ENCODE measurements at places on chromosomes 5 and 9.

DNA sequence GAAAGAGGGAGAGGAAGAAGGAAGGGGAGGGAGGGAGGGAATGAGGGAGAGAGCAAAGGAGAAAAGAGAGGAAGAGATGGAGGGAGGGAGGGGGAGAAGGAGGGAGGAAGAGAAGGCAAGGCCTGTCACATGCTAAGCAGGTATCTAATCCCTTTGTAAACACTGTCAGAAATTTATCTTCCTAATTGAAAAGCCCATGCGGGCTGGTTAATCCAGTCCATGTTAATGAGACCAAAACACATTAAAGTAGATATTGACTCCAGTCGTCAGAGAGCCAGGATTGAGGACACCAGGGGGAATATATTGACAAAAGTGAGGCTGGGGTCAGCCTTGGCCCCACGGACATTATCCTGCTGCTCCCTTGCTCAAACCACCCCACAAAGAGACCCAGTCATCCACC is 37.4 kb upstream of the ALDH1B1 start:
- peak; percentile 90 for DNase-seq

DNA sequence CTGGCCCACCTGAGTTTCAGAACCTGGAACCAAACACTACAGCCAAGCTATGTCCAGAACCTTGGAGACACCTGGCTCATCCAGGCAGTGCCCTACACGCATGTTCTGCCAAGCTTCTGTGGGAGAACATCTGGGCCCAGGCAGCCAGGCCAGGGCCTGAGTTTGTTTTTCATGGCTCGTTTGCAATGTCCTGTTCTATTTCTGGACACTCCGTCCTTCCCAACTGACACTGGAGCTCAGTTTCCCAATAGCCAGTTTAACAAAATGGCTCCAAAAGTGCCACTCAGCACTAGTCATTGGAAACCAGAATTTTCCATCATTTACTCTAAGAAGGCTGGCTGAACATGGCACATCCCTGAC is 38.6 kb downstream of the SH3RF2 start:
- no peak for DNase-seq

DNA sequence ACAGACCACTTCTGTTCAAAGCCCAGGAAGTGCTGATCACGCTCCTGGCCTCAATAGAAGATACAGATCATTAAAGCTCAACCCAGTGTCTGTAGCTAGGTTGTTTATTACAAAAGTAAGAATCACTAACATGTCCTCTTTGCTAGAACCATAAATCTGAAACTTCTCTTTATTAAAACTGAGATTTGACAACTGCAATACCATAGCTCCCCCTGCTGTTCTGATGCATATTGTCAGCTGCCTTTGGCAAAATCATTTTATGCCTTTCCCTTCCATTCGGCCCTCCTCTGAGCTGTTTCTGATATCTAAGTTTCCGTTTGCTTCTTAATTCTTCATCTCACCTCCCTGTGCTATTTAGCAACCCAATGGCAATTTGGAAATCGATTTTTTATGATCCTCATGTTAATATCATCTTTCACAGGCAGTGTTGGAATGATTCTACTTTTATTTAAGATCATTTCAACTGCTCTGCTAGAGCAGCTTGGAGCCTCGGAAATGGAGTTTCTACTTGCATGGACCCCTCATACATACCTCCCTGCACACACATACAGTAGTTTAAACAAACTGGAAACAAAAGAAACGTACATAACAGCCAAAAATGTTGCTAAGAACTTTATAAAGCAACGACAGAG is 998.8 kb downstream of the MAT2B start:
- DNase-seq = peak; percentile 69

DNA sequence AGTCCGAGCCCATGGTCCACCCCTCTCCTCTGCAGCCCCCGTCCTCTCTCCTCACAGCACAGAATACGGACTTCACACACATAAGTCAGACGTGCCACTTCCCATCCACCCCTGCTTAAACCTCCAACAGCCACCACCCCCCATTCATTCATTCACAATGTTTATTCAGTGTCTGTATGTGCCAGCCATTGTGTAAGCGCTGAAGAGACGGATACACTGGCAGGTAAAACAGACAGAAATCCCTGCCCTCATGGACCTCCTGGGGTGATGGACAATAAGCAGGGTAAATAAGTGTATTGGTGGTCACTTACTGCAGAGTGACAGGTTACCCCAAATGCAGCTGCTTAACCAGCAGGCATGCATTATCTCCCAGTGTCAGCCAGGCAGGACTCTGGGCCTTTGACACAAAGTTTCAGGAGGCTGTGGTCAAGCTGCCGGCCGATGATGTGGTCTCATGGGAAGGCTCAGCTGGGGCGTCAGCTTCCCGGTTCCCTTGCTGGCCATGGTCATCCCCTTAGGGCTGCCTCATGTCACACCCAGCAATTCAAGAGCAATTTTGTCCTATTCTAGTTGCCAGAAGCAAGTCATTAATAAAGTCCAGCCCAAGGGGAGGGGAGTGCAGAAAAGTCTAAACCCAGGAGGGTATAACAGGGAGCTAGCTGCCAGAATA is 1.8 kb upstream of the PAXX start:
- no peak for DNase-seq

- no peak for DNase-seq
Observed at GRCh38 chr9:127426756-127427155, 2.6 kb downstream of the ZNF79 start.

- DNase-seq = peak; percentile 49
Observed at GRCh38 chr9:15512889-15513288, 2.1 kb upstream of the PSIP1 start.

DNA sequence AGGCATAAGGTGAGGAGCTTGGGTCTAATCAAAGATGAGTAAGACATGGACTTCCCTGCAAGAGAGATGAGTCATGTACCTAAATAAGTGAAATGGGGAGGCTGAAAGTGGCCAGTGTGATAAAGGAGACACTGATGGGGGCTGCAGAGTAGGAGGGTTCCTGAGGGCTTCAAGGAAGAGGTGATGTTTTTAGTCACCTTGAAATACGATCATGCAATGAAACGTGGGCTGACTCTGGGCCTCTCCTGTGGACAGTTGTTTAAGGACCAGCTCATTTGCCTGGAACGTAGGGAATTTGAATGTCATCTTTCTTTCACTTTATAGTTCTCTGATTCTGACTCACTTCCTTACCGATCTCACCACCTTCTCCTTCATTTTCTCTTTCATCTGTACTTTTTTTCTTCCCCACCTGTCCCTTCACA is 49.6 kb upstream of the CPLX2 start:
- no peak for DNase-seq

GRCh38 chr5:133861161-133861737 is 107.2 kb downstream of the C5orf15 start:
- no peak for DNase-seq

GRCh38 chr9:137575716-137576411 is 2.9 kb downstream of the DPH7 start:
- DNase-seq = no peak

- DNase-seq = no peak
Observed at GRCh38 chr9:16675131-16675530, 195.3 kb downstream of the BNC2 start.

DNA sequence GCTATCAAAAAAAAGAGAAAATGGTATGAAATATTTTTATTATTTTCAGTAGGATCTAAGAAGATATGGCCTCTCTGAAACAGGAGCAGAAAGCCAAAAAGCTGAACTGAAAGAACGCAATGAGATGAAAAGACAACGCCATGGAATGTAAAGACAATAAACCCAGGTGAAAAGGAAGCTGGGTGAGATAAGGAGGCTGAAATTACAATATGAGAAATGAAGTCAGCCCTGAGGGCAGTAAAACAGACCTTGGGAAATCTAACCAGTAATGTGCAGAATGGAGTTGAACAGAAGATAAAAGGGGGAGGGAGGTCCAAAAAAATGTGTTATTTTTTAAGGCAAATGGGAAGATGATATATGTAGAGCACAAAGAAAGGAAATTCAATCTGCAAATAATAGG is 265.3 kb downstream of the ENC1 start:
- no peak for DNase-seq

GRCh38 chr9:89777544-89777943 is 172.7 kb downstream of the GADD45G start:
- no peak for DNase-seq

DNA sequence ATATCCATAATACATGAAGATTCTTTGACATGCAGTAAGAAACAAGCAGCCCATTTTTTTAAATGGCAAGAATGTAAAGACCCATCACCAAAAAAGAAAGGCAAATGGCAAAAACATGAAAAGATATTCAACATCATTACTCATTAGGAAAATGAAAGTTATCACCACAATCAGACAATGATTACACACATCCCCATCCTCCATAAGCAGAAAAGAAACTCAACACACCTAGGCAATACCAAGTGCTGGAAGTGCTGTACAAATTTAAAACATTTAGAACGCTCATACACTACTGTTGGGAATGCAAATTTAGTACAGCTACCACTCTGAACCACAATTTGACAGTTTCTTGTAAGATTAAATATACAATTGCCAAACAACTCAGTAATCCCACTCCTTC is 466.7 kb downstream of the ACTL7B start:
- DNase-seq = no peak

DNA sequence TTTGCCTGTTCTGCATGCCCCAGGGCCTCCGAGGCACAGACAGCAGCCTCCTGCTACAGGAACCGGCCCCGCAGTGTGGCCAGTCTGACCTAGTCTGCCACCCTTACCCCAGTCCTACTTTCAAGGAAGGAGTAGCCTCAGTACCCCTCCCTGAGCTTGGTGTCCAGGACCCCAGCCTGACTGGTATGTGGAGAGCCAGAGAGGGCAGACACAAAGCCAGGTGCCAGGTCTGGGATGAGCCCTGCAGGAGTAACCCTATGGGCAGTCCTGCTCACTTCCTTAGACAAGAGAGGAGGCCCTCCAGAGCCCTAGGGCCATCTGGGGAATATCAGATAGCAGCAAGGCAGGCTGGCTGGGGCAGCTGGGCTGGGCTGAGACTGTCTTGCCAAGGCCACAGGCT is 67.8 kb downstream of the NRG2 start:
- peak; percentile 33 for DNase-seq

- DNase-seq = peak; percentile 71
Observed at GRCh38 chr5:149618581-149619248, 37.4 kb downstream of the ARHGEF37 start.

DNA sequence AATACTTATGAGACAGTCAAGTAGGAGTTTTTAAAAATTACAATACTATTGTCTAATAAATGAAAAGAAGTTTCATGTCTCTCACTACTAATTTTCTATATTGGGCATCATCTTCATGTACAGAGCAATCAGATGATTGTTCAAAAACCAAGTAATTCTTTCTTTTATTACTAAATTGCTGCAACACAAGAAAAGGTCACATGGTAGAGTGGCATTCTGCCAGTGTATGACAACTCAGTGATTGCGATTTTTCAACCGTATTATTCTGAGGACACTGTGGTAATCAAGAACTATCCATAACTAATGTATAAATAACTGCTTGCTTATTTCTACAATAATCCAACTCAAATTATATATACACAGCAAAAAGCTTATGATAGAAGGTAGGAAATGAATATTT is 96.7 kb upstream of the GRHPR start:
- no peak for DNase-seq

- peak; percentile 56 for DNase-seq
Observed at GRCh38 chr5:111942661-111943401, 185.8 kb upstream of the NREP start.

DNA sequence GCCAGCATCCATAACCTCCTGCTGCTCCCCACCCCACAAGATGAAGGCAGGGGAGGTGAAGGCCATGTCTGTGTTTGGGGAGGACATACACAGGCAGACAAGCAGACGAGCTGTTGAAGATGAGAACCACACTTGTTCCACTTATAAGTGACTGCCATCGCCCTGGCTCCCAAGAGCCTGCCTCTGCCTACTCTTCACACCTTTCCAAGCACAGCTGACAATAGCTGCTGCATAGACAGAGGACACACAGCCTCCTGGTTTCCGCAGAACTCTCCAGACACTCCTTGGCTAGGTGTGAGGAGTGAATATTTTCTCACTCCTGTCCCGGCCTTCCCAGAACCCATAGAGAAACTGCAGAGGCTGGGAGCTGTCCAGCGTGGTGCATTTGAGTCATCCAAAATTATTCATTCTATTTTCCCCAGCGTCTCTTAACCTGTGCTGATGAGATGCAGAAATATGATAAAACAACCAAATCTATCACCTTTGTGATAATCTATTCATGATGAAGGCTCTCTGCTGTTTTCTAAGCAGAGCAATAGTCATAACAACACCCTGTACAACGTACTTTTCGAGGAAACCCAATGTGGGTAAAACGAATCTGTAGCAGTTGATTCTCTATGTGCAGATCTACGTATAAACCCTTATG is 24.7 kb downstream of the KLF9 start:
- no peak for DNase-seq

- DNase-seq = no peak
Observed at GRCh38 chr9:95971815-95972214, 96.3 kb downstream of the ERCC6L2 start.
